Fibroblast of the conjunctiva (primary cell): ENCODE measurements at places on chromosomes 2 and 18.
A peak's percentile ranks its signal among the peaks of the same experiment; 100 is the strongest.

GRCh38 chr2:169676357-169676756 is 17.8 kb downstream of the CFAP210 start:
- no peak for DNase-seq

- no peak for DNase-seq
Measured at GRCh38 chr2:201223089-201224073, 37.0 kb upstream of the CASP8 start.

- no peak for DNase-seq
Measured at GRCh38 chr2:73021371-73022010, 50.0 kb downstream of the SFXN5 start.

DNA sequence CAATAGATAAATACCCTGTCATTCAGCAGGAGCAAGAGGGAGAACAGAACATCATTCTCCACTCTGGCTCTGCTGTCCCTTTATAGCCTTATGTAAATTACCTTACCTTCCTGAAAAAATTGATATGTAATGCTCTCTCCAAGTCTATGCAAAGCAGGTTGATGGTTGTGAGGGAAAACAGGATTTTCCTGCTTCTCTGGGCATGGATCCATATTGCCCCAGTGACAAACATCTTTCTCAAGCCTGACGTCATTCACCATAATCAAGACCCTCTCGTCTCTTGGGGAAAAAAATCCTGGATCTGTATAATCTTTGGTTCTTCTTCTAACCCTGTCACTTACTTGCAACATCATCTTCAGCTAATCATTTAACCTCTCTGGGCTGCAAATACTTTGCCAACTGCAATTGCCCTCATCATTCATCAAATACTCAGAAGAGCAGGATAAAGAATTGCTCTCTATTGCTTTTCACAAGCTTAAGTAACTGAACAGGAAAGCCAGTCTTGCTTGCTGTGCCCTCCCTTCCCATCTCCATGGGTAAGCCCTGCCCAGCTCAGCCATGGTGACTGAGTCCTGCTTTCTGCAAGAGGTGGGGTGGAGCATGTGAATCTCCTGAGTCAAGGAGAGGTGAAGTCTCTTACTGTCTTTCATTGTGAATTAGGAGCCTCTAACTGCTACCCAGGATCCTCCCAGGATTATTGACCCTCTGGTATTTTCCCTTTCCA is 123.7 kb upstream of the KLF7 start:
- DNase-seq, result no peak

GRCh38 chr2:134127496-134127895 is 126.4 kb upstream of the MGAT5 start:
- DNase-seq, result no peak

GRCh38 chr2:219961947-219962498 is 334.6 kb downstream of the SLC4A3 start:
- no peak for DNase-seq

DNA sequence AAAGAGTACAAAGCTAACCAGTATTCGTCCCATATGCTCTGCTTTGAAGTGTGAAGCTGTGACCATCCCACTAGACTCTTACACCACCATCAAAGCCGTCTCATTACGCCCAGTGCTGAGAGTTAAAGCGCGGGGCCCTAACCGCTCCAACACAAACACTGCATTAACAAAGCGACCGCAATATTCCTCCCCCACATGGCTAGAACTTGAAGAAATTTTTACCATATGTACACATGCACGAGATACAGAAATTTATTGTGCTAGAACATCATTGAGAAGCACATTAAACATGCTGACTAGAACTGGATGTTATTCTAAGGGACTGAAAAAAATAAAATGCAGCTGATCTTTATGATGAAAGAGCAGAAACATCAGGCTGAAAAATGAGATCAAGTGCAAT is 20.5 kb downstream of the FTCDNL1 start:
- no peak for DNase-seq

GRCh38 chr2:144086965-144087364 is 433.0 kb downstream of the ZEB2 start:
- DNase-seq, result no peak

DNA sequence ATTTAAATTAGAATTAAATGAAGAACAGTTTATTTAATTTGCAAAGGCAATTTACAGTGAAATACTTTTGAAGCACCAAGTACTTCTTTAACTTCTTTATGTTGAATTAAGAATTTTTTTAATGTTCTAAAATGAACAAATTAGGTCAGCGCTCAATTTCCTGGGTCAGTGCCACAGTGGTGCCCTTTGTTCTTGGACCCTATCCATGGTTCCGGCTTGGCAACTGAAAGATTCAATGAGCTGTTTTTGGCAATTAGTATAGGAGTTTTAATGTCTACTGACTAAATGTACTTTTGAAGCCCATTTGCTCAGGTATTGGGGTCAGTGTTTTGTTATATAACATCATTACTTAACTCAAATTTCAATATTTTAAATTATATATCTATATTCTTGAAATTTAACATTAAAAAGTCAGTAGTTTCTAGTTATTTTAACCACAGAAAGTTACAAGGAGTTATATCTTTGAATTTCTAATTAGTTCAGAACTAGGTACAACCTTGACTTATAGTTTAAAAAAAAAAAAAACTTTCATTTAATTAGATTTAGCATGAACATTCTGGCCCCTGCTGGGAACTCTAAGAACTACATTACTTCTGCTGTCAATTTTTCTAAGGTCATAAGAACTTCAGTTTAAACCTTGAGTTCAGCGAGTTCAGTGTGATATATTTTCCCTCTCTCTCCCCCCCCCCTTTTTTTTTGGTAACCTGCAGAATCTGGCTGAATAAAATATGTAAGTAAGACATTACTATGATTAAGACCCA is 7.6 kb upstream of the MSTN start:
- peak; percentile 68 for DNase-seq

DNA sequence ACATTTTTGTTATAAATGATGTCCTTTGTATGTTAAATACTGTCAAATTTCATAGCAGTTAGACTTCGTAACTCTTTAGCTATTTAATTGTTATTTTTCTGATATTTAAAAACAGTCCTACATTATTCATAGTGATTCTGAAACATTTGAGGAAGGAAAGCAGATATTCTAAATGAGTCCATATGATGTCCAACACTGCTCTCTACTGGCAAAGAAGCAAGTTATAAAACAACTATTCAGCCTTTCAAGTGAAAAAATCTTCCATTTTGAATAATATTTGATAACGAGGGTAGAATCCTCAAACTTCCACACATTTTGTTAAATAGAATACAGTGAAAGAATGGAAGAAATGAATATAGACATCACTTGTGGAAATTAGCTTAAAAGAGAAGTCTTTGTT is 220.8 kb downstream of the GULP1 start:
- peak; percentile 55 for DNase-seq

GRCh38 chr2:109527846-109528705 is 85.7 kb downstream of the SEPTIN10 start:
- no peak for DNase-seq

GRCh38 chr18:79164706-79165105 is 95.5 kb downstream of the ATP9B start:
- no peak for DNase-seq

- DNase-seq, result no peak
Measured at GRCh38 chr2:99888617-99889016, 253.8 kb downstream of the AFF3 start.

DNA sequence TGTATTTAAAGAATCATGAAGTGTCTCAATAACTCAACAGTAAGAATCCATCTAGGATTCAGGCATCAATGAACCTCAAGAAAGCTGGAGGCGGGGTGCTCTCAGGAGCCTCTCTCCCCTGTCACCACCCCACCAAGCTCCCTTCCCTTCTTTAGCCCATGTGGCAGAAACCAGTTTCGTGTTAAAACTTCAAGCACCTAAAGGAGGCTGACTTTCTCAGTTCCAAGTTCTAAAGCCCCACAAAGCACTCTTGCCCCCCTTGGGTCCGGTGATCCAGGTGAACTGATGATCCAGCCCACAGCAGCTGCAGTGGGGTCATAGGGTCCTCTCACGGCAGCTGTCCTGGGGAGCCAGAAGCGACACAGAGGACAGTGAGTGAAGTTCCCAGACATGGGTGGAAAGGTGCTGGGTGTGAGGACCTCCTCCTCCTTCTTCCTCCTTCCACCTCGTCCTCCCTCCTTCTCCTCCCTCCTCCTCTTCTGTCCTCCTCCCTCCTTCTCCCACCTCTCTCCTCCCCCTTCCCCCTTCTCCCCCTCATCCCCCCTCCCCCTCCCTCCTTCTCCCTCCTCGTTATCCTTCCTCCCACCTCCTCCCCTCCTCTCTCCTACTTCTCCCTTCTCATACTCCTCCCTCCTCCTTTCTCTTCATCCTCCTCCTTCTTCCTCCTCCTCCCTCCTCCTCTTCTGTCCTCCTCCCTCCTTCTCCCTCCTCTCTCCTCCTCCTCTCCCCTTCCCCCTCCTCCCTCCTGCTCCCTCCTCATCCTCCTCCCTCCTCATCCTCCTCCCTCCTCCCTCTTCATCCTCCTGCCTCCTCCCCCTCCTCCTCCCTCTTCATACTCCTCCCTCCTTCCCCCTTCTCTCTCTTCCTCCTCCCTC is 192.4 kb upstream of the AGAP1 start:
- no peak for DNase-seq

GRCh38 chr2:217652761-217653639 is 349.8 kb downstream of the TNS1 start:
- DNase-seq, result peak; percentile 88
